ENCODE measurements at places on chromosomes 6 and 20. TPM values are rescaled to one million over a fixed set of nuclear protein-coding genes. Genes with fewer than 3 reads are reported as not detected.

Gene COL21A1
- total RNA-seq, result 0.14 TPM

DNA sequence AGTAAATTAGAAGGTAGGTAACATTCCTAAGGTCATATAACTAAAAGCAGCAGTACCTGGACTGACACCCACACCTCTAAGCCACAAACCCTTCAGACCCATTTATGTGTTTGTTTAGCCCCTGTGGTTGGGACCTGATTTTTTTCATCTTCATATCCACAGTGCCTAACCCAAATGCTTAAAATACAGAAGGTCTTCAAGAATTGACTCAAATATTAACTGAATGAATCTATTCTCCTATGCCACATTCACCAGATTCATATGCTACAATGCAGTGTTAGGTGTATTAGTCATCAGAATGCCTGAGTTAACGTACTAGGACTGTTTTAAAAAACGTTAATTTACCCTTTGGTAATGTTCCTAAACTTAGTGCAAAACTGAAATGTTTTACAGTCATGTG lies 124.8 kb downstream of the AHI1 start:
- H3K4me1 ChIP-seq, result no peaks in the 10 kb centered on the region
- no peak overlapping the region for H3K27ac ChIP-seq
- peaks cover 4% of the 10 kb centered on the region for H3K36me3 ChIP-seq
- H3K27me3 ChIP-seq, result no peaks in the 10 kb centered on the region
- no peak overlapping the region for H3K4me3 ChIP-seq

- DNase-seq, result peak; percentile 94
- H3K27ac ChIP-seq, result peak overlapping the region; percentile 98
- no peaks in the 10 kb centered on the region for H3K27me3 ChIP-seq
- H3K4me3 ChIP-seq, result peak overlapping the region; percentile 69
- peaks cover 23% of the 10 kb centered on the region for H3K36me3 ChIP-seq
Measured at GRCh38 chr20:59004763-59005522, 2.1 kb downstream of the CTSZ start.

GRCh38 chr6:144063744-144064401 lies 31.5 kb downstream of the SF3B5 start:
- no peaks in the 10 kb centered on the region for H3K36me3 ChIP-seq
- peaks cover 25% of the 10 kb centered on the region for H3K4me1 ChIP-seq
- DNase-seq, result peak; percentile 100
- peak overlapping the region; percentile 79 for H3K4me3 ChIP-seq
- no peaks in the 10 kb centered on the region for H3K27me3 ChIP-seq

Gene PROKR2
- not detected for total RNA-seq

- DNase-seq, result no peak
- no peak overlapping the region for H3K4me3 ChIP-seq
- no peaks in the 10 kb centered on the region for H3K36me3 ChIP-seq
Measured at GRCh38 chr20:10398834-10399369, 35.1 kb downstream of the MKKS start.

GRCh38 chr6:121810158-121811032 lies 374.9 kb downstream of the GJA1 start:
- H3K27ac ChIP-seq, result no peak overlapping the region
- DNase-seq, result no peak
- H3K36me3 ChIP-seq, result no peaks in the 10 kb centered on the region
- no peak overlapping the region for H3K4me3 ChIP-seq
- H3K4me1 ChIP-seq, result no peaks in the 10 kb centered on the region
- H3K27me3 ChIP-seq, result no peaks in the 10 kb centered on the region

- H3K4me3 ChIP-seq, result no peak overlapping the region
- H3K27me3 ChIP-seq, result no peaks in the 10 kb centered on the region
- no peak for DNase-seq
- H3K36me3 ChIP-seq, result peaks cover 100% of the 10 kb centered on the region
- H3K4me1 ChIP-seq, result peaks cover 7% of the 10 kb centered on the region
Measured at GRCh38 chr20:62905536-62906117, 20.7 kb downstream of the DIDO1 start.

Gene KHDC1L
- not detected for total RNA-seq

Data from spleen (tissue), 13 donors.